ENCODE measurements at places on chromosomes 2 and 18.
A peak's percentile ranks its signal among the peaks of the same experiment; 100 is the strongest.

- DNase-seq, result no peak
These were observed 989.9 kb downstream of the DCDC2C start for GRCh38 chr2:4693266-4693665.

GRCh38 chr2:36568516-36569246 is 29.3 kb downstream of the FEZ2 start:
- DNase-seq, result no peak

- no peak for DNase-seq
These were observed 59.8 kb downstream of the SLC4A3 start for GRCh38 chr2:219687272-219687671.

GRCh38 chr2:145114726-145115125 is 594.8 kb upstream of the ZEB2 start:
- DNase-seq, result no peak

DNA sequence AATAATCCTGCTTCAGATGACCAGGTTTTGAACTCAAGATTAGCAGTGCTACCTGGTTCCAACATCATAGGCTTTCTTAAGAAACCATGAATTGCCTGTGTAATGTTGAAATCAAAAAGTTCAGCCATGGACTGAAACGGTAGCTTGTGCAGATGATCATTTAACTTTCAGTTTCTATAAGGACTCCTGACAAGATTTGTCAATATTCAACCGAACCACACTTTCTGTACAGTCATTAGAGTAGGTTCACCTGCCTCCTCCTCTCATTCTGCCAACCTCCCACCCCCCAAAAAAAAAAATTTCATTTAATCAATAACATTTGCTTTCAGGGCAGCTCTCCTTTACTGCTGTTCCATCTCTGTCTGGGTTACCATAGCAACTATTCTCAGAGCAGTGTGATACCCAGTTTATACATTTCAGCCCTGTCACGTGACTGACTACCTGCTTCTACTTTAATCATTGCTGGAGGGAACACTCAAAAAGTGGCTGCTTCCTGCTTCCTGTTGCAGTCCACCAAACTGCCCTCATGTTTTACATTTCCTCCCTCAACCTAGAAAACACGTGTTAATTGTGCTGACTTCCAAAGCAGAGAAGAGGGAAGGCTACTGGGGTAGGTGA is 275.5 kb downstream of the SS18 start:
- no peak for DNase-seq

DNA sequence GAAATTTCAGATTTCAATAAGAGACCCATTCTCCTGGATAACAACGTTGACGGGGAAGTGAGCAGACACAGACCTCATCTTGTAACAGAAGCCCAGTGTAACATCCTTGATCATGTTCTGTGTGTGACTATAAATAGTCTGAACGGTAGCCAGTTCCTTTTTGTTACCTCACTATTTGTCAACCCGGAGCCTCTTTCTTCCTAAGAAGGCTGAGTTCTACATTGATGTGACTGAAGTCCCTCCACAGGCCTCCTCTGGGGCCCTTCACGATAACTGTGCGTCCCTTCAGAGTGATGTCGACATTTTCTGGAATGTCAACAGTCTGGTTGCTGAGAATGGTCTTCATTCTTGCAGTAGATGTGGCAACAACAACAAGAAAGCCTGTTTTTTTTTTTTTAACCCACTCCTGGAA is 6.3 kb upstream of the PLEKHM3 start:
- DNase-seq, result no peak

DNA sequence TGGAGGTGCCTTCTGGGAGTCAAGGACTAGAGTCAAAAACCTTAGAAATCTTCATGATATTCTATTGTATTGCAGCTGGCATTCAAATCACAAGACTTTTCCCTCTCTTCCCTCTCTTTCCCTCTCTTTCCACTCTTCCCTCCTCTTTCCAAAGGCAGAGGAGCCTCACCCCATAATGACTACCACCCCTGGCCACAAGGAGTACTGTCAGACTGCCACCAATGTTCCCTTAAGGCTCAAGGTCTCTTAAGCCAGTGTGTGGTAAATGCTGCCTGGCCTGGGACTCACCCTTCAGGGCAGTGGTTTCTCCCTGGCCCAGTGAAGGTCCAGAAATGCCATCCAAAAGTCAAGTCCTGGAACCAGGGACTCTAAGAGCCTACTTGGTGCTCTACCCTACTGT is 605.9 kb upstream of the PKDCC start:
- DNase-seq, result no peak

- peak; percentile 3 for DNase-seq
These were observed 129.5 kb upstream of the NYAP2 start for GRCh38 chr2:225270053-225270452.

DNA sequence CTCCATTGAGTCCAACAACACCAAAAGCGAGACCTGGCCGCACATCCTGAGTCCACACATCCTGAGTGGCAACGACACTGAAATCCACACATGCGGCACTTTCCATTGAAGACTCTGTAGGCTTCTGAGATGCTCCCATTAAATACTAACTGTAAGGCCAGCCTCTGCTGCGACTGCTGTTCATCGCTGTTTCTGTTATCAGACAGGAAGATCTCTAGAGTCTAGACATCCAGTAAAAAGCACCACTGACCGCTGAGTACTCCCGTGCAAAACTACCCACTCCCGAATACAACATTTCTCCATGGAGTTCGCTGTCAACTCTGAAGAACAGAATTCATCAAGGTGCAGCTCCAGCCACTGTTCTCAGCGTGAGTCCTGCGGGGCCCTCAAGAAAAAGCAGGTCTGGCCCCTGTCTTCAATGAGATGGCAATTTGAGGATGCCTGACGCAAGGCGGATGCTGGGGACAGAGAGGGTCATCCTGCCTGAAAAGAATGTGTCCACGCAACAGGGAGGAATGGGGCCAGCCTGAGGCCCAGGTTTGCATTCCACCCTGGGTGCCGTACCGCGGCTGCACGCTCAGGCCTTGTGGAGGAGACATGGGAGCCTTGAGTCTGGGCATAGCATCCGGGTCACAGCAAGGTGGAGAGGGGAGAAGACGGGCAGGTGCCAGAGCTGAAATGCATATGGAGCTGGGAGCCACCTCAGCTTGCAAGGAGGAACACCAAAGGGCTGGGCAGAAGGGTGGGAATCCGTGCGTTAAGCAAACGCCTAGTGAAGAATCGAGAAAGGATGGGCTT is 61.9 kb downstream of the ZNF516 start:
- no peak for DNase-seq

DNA sequence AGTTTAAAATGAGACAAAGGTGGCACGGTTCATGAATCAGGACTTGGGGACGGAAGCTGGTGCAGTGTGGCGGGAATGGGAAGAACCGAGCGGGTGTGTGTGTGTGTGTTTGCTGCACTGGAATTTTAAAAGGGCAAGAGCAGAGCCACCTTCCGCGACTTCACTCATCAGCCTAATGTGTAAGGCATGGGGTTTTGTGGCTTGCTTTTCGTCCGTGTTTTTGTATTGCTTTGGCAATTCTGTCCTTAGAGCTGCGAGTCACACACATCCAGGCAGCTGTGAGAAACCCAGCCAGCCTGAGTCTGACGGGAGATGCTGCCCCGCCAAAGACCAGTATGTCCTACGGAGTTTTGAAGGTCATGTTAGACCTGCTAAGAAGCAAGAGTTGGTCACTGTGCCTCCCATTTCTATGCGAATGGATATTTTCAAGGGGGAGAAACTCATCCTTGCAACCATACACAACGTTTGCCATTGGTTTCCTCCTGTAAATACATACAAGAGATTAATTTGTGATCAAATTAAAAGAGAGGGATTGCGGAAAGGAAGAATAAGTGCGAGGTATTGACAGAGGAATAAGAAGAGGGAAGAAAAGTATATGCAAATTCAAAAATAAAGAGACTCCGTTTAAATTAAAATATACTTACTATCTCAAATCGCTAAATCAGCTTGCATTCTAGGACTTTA is 665 bp upstream of the CACNB4 start:
- no peak for DNase-seq

- no peak for DNase-seq
These were observed 834 bp downstream of the PDCL3 start for GRCh38 chr2:100563407-100564247.

DNA sequence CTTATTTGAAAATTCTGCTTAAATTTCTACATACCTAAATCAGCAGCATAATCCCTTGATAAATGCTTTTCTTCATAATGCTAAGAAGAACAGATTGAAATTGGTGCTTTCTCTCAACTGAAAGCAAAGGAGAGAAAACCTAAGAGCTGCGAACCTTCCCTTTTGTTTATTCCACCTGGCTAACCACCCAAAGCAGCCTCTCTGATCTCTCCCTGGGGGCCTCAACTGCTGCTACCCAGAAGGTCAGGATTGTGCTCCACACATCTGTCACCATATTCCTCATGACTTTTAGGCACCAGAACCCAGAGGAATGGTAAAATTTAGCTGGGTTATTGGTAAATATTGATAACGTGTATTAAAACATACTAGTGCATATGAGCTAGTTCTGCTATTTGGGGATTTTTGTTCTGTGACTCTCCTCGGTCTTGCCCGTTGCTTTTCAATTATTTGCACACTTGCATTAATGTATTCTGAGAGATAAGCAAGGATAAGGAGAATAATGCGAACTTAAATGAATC is 334.1 kb downstream of the RIT2 start:
- DNase-seq, result no peak

DNA sequence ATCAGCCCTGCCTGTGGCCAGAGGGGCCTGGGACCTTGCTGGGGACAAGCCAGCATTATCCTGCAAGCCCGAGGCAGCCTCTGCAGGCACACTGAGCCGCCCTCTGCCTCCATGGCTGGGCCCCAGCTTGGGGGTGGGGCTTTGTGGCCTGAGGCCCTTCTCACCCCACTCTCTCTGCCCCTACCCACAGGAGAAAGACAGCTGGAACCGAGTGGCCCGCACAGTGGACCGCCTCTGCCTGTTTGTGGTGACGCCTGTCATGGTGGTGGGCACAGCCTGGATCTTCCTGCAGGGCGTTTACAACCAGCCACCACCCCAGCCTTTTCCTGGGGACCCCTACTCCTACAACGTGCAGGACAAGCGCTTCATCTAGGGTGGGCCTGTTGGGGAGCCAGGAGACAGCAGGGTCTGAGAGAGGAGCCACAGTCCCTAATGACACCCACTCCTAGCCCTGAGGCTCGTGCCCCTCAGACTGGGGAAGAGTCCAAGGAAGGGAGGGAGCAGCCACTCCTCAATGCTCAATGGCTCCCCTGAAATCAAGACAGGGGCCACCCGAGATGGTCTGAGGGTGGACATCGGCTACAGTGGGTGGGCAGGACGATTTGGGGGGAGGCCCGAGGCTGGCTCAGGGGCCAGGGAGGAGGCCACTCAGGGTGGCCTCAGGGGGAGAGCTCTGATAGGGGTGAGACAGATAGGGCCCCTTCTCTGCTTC is 4.4 kb upstream of the CHRNG start:
- no peak for DNase-seq

GRCh38 chr18:10895976-10896375 is 253.4 kb downstream of the PIEZO2 start:
- no peak for DNase-seq

- no peak for DNase-seq
These were observed 93.9 kb downstream of the ZNF804A start for GRCh38 chr2:184692141-184692734.

DNA sequence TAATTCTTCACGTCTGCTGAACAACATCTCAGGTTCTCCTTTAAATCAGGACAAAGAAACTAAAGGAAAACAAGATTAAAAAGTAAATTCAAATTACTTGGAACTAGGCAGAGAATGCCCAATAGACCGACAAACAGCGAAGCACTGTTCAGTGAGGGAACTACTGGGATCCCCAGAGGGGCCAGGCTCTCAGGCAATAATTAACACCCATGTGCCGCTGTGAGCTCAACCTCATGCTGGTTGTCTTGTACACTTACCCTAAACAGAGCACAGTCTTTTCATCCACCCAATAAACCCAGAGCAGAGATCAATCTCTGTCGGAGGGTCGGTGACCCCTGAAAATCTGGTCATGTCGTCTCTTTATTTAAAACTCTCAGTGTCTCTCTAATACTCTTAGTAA is 229.9 kb upstream of the CRIM1 start:
- DNase-seq, result no peak

DNA sequence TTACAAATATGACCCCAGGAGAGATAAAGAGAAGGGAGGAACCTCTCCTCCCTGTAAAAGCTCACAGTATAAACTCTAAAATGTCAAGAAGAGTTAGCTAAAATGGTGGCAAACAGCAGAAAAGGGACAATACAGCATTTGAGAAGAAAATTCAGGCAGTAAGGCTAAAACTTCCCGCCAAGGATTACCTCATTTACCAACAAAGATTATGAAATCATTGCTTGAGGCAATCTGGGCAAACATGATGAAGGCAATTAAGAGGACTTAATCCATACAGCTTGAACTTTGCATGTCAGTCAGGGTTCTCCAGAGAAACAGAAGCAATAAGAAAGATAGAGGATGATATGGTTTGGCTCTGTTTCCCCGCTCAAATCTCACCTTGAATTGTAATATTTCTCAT is 81.4 kb downstream of the CMPK2 start:
- DNase-seq, result no peak

DNA sequence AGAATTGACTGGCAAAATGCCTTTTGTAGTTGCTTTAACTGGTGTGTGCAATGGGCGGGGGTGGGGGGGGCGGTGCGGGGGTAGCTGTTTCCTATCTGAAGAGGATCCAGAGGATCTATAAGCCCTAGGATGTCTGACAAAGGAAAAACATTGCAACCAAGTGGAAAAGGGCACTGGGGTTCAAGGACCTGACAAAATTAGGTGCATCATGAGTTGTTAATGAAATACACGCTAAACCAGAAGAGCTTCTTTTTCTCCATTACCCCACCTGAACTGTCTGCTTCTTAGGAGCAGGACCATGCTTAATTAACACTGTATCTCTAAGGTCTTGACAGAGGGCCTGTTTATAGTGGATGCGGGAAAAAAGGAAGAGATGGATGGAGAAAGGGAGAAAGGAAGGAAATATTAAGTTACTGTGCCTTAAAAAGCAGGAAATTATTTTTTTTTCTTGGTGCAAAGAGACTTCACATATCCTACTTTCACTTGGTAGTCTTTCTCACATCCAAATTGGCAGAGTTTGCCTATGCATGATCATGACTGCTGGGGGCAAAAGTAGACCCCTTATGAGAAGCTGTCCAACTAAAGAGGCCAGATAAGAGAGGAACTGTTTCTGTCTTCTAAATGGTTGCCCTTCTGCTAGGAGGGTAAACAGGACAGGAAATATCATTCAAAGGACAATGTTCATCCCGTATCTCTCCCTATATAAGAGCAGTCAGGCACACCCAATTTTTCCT is 4.6 kb downstream of the RND3 start:
- no peak for DNase-seq

- no peak for DNase-seq
These were observed 98.2 kb downstream of the ZBTB7C start for GRCh38 chr18:48310999-48311398.

DNA sequence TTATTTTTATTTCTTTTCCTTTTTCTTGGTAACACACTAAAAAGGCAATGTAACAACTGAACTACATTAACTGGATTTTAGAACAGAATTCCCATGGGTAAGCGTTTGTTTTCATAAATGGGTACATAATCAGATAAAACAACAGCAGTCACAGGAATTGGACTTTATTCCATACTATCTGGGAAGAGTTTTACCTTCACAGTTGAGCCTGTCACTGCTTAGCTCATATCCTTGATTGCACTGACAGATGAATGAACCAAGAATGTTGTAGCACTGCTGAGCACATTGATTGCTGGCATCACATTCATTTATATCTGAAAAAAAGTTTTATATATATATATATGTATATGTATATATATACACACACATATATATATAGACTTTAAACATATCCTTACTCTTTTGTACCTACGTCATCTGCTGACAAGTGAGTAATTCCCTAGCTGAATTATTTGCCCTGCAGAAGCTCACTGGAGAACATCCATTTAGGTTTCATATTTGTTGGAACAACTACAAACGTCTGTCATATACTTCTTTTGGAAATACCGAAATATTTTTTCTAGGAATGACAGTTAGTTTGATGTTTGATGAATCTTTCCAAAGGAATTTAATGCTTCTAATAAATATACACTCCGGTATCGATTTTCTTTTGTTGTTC is 47.0 kb downstream of the EFEMP1 start:
- no peak for DNase-seq
